ENCODE measurements at places on chromosomes 12 and 14.

- no peak for DNase-seq
Observed at GRCh38 chr12:40727774-40728483, 35.7 kb downstream of the CNTN1 start.

DNA sequence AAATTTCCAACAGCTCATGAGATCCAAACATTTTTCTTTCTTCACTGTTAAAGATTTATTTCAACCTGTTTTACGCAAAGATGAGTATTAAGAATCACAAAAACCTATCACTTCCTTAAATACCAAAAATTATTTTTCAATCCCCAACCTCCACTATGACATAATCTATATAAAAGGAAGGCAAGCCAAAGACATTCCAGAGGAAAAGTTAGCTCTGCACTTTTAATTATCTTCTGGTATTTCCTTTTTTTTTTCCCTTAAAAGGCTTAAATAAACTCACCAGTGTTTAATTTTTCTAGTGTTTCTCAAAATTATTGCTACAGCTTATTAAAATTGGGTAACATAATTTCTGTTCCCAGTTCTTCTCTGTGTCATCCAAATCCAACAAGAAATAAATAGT is 75.9 kb downstream of the BMP4 start:
- DNase-seq: no peak

GRCh38 chr14:40371011-40371410 is 938.8 kb upstream of the FBXO33 start:
- DNase-seq: no peak

DNA sequence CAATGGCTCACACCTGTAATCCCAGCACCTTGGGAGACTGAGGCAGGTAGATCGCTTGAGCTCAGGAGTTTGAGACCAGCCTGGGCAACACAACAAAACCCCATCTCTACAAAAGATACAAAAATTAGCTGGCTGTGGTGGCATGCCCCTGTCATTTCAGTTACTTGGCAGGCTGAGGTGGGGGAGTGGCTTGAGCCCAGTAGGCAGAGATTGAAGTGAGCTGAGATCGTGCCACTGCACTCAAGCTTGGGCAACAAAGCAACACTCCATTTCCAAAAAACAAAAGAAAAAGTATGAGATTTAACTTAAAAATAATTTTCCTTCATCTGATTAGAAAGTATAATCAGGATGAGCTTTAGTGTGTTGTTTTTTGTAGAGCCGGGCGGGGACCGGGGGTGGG is 47.9 kb upstream of the BCAT1 start:
- DNase-seq: no peak

DNA sequence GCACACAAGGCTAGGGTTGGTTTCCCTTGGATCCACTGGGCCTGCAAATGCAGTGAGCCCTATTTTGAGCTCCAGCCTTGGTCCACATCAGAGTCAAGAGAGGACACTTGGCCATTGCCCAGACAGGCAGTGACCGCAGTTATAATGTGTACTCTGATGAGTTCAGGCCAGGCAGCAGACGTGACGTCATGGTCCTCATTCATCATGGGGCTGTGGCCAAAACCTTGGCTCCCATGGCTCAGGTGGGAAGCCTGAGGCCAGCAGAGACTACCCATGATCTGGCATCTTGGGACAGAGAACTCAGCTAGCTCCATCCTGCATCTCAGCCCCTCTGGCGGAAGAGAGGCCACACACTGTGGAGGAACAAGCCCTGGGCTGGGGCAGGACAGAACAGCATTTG is 16.4 kb downstream of the TMEM63C start:
- DNase-seq: no peak

GRCh38 chr14:104307627-104308401 is 169.4 kb downstream of the KIF26A start:
- no peak for DNase-seq

GRCh38 chr12:15996254-15996653 is 85.1 kb downstream of the DERA start:
- no peak for DNase-seq

DNA sequence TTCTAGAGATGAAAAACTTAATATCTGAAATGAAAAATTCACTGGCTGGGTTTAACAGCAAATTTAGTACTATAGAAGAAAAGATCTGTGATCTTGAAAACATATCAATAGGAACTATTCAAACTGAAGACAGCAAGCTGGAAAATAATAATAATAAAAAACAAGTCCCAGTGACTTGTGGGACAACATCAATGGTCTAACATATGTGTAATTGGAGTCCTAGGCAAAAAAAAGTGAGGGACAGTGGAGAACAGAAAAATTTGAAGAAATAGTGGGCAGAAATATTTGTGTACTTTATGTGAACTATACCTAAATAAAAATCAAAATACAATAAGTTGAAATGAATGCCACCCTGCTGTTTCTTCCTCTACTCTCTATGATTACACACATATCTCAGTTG is 2.4 kb upstream of the SERPINA9 start:
- no peak for DNase-seq
